Amniotic epithelial cell (primary cell): ENCODE measurements at places on chromosomes 7 and 10.
A peak's percentile ranks its signal among the peaks of the same experiment; 100 is the strongest.

DNA sequence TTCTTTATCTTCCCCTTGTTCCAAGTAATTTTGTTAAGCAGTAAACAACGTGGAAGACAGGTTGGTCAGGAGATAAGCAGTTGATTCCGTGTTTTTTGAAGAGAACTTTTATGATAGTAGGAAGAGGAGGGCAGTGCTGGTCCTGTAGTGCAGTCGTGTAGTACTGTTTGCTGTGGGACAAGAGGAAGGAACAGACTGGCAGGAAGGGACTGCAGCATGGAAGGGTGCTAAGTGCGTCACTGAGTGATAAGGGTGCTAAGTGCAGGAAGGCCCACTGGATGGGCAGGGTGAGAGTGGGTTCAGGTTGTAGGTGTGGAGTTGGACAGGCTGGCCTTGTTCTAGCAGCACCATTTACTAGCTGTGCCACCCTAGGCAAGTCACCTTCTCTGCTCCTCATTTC is 125.0 kb downstream of the SDK1 start:
- no peak for DNase-seq

- no peak for DNase-seq
Measured at GRCh38 chr10:101028446-101029337, 2.2 kb downstream of the PDZD7 start.

- peak; percentile 67 for DNase-seq
Measured at GRCh38 chr10:5623081-5623748, 43.2 kb downstream of the ASB13 start.

DNA sequence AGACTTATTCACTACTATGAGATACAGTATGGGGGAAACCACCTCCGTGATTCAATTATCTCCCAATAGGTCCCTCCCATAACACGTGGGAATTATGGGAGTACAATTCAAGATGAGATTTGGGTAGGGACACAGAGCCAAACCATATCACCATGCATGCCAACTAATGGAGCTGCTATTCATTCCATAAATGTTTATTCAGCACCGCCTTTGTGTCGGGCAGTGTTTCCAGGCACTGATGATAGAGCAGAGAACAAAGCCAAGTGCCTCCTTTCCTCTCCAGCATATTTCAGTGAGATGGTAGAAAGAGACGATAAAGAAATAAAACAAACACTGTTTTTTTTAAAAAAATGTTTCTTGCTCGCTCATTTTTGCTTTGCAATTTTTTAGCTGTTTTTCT is 295.9 kb upstream of the FOXK1 start:
- no peak for DNase-seq

- DNase-seq: no peak
Measured at GRCh38 chr10:74099836-74100235, 50.8 kb downstream of the AP3M1 start.
